Activated CD8-positive, alpha-beta memory T cell treated with anti-CD3 and anti-CD28 coated beads for 1 hour (primary cell): ENCODE measurements at places on chromosomes 1 and 21.

DNA sequence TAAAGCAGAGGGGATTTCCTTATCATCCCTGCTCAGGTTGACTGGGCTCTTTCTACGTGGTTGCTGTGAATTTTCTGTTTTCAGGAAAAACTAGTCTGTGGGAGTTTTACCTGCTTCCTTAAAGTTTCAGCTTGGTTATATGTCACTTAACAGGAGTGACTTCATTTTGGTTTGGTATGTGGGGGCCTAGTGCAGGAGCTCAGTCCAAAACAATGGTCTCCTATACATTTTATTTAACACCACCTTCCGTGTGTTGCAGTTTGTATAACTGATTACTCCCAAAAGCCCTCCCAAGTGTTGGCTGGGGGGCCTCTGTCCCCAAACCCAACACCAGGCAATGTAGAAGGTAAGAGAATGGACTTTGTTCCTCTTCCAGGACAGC is 5.3 kb downstream of the IL23R start:
- DNase-seq, result no peak

- DNase-seq, result no peak
These were observed 143.3 kb downstream of the GREM2 start for GRCh38 chr1:240468656-240469055.

DNA sequence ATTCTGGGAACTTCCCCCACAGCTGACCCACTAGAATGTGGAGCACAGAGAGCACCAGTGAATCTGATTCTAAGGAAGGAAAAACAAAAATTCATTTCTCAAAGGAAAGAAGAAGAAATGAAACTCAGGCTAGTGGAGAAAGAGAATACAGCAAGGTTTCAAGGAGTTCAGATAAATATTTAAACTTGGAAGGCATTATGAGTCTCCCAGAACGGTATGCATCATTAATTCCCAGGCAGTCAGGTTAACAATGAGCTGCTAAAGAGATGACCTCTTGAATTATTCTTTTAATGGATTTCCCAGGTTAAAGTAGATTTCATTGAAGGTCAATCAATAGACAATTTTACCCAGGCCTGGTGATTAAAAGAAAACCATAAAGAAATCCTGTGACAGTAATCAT is 103.6 kb upstream of the KAZN start:
- no peak for DNase-seq

DNA sequence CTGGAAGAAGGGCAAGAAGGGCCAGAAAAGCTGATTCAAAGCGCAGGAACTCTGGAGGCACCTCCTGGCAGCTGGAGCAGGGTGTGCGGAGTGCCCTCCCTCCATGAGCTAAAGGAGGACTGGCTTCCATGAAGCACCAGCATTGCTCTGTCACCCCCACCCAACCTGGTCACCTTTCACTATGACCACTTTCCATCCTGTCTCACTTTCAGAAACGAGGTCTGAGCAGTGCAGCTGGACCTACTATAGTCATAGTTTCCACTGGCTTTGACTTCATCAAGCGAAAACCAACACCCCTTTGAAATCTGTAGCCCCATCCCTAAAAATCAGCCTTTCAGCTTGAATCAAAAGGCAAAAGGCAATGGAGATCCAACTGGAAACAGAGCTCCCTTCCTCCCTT is 84.8 kb upstream of the CACNA1E start:
- no peak for DNase-seq

DNA sequence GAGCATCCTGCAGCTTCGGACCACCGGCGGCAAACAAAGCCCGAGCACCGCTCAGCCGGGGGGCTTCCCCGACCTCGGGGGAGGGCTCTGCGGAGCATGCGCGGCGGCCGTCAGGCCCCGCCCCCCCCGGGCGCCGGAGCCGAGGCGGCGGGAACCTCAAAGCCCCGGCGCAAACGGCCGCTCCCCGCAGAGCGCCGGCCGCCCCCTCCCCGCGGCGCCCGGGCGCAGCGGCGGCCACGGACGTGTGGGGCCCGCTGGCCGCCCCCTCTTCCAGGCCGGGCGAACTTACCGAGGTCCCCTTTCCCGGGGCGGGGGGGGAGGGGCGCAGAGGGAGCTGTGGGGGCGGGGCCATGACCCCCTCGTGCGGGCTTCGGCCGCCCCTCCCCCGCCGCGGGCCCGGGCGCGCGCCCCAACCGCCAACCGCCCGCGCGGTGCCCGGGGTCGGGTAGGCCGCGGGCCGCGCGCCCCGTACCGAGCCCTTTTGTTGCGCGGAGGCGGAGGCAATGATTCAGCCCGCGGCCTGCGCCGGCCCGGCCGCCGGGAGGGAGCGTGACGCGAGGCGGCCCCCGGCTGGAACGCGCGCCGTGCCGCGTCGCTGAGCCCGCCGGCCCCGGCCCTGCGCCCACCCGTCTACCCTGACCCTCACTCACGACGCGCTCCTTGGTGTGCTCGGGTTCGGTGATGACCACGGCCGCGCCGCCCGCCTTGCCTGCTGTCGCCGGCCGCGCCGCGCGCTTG is 1.7 kb downstream of the RCC2 start:
- DNase-seq, result peak; percentile 36

GRCh38 chr1:73821520-73821919 is 376.5 kb downstream of the LRRIQ3 start:
- DNase-seq, result no peak

DNA sequence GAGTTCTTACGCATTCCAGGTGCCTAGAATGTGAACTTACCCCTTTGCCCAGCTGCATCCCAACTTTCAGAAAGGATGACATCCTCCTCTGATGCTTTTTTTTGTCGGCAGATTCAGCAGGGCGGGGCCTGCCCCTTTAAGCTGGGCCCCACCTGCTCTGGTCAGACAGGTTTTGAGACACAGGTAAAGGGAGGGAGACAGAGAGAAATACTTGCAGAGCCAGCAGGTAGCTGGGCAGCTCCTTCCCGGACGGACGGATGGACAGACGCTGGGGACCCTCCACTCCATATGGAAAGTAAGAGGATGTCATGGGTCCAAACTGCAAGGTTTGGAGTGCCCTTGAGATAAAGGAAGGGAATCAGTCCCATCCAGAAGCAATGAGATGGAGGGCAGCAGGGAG is at the start of gene TMEM79:
Gene TMEM79 (plus strand): TSS at position 214 of the 400 bp plus-strand sequence. CDS start 902 bp downstream, outside the sequence.
- no peak for DNase-seq
